Pulmonary artery endothelial cell (primary cell): ENCODE measurements at places on chromosomes 3 and 15. TPM values are rescaled to one million over a fixed set of nuclear protein-coding genes. Genes with fewer than 3 reads are reported as not detected.

The FRG2C gene
- not detected in 2 replicates for total RNA-seq

The SLC24A5 gene
- total RNA-seq, result not detected in 2 replicates

The XYLB gene
- 3.7 and 3.9 TPM in 2 replicates for total RNA-seq

The VIPR1 gene
- total RNA-seq, result 1.9 and 4.5 TPM in 2 replicates

The CPNE4 gene
- total RNA-seq, result not detected in 2 replicates

The ZSCAN2 gene
- 11.5 and 14.1 TPM in 2 replicates for total RNA-seq

The GRAMD2A gene
- total RNA-seq, result 0.14 and 0.20 TPM in 2 replicates

The NXPE3 gene
- total RNA-seq, result 15.5 and 23.0 TPM in 2 replicates

The PLIN1 gene
- total RNA-seq, result 0.07 and 0.18 TPM in 2 replicates

The P2RY1 gene
- total RNA-seq, result 2.4 and 3.5 TPM in 2 replicates

The CTXN2 gene
- under 0.01 TPM in 1 of 2 replicates, not detected in the other for total RNA-seq

The BBS4 gene
- 5.4 and 7.7 TPM in 2 replicates for total RNA-seq

The GPR27 gene
- not detected in 2 replicates for total RNA-seq

The LIPC gene
- 0.04 and 0.13 TPM in 2 replicates for total RNA-seq

The BHLHE40 gene
- total RNA-seq, result 12.0 and 13.2 TPM in 2 replicates

The SOX14 gene
- not detected in 2 replicates for total RNA-seq

The PML gene
- total RNA-seq, result 28.4 and 30.4 TPM in 2 replicates

The MED12L gene
- 0.11 and 0.20 TPM in 2 replicates for total RNA-seq

The ALPK3 gene
- 13.5 and 21.3 TPM in 2 replicates for total RNA-seq

The SH2D7 gene
- not detected in 2 replicates for total RNA-seq

The TPRG1 gene
- total RNA-seq, result 0.13 TPM in 1 of 2 replicates, not detected in the other

The DZIP1L gene
- 9.6 and 12.7 TPM in 2 replicates for total RNA-seq

The RUBCN gene
- total RNA-seq, result 10.6 and 12.1 TPM in 2 replicates

The FAIM gene
- 5.8 and 10.1 TPM in 2 replicates for total RNA-seq

The IL20RB gene
- 0.42 and 0.53 TPM in 2 replicates for total RNA-seq

The IQCF5 gene
- total RNA-seq, result not detected in 2 replicates

The SEMA5B gene
- total RNA-seq, result not detected in 2 replicates

The SEMA3B gene
- total RNA-seq, result 0.53 and 0.66 TPM in 2 replicates

The MGLL gene
- total RNA-seq, result 82.6 and 92.3 TPM in 2 replicates

The ZIC1 gene
- total RNA-seq, result 2.1 and 6.9 TPM in 2 replicates

The ANKDD1A gene
- 2.1 and 4.7 TPM in 2 replicates for total RNA-seq

The ROBO1 gene
- total RNA-seq, result 16.8 and 26.4 TPM in 2 replicates

The CCR9 gene
- not detected in 2 replicates for total RNA-seq

The ITIH4 gene
- 0.49 and 0.53 TPM in 2 replicates for total RNA-seq

The GNB5 gene
- 29.7 and 32.1 TPM in 2 replicates for total RNA-seq

The PIGZ gene
- total RNA-seq, result 1.3 and 3.8 TPM in 2 replicates

The FBLN2 gene
- 0.67 and 2.2 TPM in 2 replicates for total RNA-seq

The PCSK6 gene
- total RNA-seq, result 0.04 and 0.26 TPM in 2 replicates

The FOXL2NB gene
- total RNA-seq, result 0.04 TPM in 1 of 2 replicates, not detected in the other

The WDR72 gene
- total RNA-seq, result not detected in 2 replicates

The TMF1 gene
- 32.2 and 36.5 TPM in 2 replicates for total RNA-seq

The PLSCR5 gene
- total RNA-seq, result not detected in 2 replicates

The KY gene
- total RNA-seq, result not detected in 2 replicates

The GATM gene
- total RNA-seq, result 0.46 and 0.53 TPM in 2 replicates

The KNG1 gene
- not detected in 2 replicates for total RNA-seq

The IGDCC3 gene
- not detected in 2 replicates for total RNA-seq

The KBTBD13 gene
- total RNA-seq, result not detected in 2 replicates

The TIMP4 gene
- total RNA-seq, result 0.07 and 0.46 TPM in 2 replicates

The ZNF662 gene
- total RNA-seq, result 1.3 and 1.4 TPM in 2 replicates

The CLSTN2 gene
- total RNA-seq, result under 0.01 and 0.07 TPM in 2 replicates
